ENCODE measurements at places on chromosomes 1 and 21.
A peak's percentile ranks its signal among the peaks of the same experiment; 100 is the strongest.

DNA sequence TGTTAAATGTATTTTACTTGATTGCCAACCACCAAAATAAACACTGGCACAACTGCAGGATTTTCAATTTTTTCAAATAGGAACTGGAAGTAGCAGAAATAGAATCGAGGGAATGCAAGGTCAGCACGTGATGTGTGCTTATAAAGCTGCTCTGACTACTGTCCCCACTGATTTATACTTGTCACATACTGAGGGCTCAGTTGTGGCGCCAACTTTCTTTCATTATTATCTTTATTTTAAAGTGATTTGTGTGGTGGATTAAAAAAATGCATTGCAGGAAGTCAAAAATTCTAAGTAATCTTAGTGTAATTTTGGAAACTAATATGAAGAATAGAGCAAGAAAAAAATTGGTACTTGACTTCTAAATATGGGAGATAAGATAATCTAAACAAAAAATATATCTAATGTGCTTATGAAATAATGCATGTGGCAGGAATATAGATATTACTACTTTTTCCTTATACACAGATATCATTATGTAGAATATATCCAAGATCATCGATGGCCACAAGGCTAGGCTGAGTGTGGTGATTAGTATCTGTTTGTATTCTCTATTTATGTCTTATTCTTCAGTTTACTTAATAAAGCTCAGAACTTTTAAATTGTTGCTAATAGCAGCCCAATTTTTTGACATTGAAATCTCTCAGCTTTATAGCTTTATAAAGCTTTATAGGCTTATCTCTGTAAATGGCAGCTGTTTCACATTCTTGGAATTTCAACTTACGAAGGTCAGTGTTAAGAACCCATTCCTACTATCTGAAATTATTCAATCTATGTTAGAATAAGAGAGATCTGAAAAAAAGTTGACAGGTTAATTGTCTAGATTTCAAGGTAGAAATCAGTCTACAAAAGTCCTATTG is 404.5 kb upstream of the ADAMTS5 start:
- no peak for DNase-seq

GRCh38 chr1:151945725-151946722 is 36.7 kb upstream of the THEM4 start:
- peak; percentile 73 for DNase-seq

- no peak for DNase-seq
Measured at GRCh38 chr1:198015309-198015708, 98.1 kb downstream of the LHX9 start.

- no peak for DNase-seq
Measured at GRCh38 chr21:28344985-28345384, 647.7 kb downstream of the LTN1 start.

GRCh38 chr1:17904290-17904689 is 149.2 kb downstream of the ACTL8 start:
- DNase-seq, result no peak

GRCh38 chr1:237983496-237983895 is 92.8 kb upstream of the ZP4 start:
- peak; percentile 14 for DNase-seq

DNA sequence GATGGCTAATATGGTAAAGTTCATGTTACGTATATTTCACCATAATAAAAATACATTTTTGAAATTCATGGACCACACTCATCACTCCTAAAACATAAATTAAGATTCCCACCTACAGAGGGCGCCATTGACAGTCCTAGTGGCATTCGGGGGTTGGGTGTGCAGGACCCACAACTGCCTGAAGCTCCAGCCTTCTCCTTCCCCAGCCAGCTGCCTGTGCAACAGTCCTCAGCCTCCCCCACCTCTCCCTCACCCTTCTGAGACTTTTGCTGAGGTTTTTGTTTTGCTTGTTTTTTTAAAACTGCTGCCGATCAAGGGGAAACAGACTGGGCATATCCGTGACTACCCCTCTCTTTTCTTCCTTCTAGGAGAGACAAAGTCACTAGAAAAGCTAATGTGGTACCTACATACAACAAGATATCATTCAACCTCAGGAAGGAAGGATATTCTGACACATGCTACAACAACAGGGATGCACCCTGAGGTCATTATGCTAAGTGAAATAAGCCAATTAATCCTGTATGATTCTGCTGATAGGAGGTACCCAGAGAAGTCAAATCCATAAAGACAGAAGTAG is 9.2 kb upstream of the EVA1C start:
- DNase-seq, result peak; percentile 51

DNA sequence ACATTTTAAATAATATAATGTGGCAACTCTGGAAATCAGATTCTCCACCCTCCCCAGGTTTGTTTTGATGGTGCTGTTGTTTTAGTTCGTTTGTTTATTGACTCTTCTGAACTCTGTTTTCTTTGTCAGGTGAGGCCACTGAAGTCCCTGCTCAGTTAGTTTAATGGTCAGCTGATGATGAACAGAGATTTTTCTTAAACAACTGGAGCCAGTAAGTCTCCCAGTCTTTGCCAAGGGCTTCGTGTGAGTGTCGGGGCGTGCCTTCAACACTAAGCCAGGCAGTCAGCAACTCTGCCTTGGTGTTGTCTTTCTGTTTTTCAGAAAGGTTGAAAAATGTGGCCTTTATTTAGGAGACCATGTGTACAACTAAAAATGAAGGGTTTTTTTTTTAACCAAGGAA is 58.9 kb downstream of the TEX35 start:
- no peak for DNase-seq

GRCh38 chr1:152811050-152811449 is 721 bp upstream of the LCE1B start:
- no peak for DNase-seq

- no peak for DNase-seq
Measured at GRCh38 chr1:22488319-22488718, 36.7 kb downstream of the ZBTB40 start.
